ENCODE measurements at places on chromosomes 7 and 10.

DNA sequence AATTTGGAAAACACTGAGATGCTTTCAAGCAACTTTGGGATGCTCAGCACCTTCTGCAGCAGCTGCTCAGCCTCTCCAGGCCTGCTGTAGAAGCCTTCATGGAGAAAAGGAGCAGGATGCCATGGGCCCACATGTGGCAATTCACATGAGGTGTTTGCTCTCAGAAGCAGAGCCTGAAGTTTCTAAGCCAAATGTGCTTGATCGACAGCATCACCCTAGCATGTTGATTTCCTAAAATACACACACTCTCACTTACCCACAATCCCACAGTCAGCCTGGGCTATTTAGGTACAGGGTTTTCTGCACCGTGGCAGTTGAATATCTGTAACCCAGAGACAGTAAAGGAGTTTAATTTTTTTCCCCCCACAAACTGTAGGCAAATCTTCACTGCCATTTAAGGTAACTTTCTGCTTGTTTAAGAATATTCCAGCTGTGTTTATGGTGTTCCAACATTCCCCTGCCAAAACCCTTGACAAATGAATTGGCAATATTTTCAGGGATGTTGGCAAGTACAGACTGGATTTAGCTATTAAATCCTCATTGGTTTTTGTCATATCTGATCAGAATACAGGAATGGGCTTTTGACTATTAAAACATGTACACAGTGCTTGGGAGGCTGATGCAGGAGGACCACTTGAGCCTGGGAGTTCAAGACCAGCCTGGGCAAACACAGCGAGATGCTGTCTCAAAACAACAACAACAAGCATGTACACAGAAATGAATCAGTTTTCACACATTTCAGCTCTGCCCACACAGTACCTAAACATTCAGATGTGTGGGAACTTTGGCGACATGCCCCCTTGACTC is 244.2 kb downstream of the CELF2 start:
- no peak for DNase-seq

GRCh38 chr7:100175296-100175935 is 1.8 kb downstream of the GPC2 start:
- DNase-seq, result no peak

DNA sequence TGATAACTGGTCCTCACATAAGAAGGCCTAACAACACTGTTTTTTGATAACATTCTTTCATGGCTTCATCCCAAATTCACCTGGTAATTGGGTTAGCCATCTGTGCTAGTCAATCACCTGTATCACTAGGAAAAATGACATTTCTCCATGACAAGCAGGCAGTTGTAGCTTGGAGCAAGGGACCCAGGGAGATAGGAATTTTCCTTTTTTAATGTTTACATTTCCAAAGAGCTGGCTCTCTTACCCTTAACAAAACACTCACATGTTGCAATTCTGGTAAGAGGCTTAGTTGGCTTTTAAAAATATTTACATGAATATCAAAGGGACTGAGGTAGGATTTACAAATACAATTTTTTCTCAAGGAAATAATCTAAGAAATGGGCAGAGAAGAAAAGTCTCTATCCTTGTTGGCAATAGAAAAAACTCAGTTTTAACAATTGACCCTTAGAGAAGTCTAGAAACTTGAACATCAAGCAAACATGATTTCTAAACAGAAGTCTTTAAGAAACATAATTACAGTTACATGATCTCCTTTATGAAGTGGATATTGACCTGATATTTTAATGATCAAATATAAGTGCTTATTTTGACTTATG is 16.1 kb upstream of the AKR1C1 start:
- DNase-seq, result no peak

DNA sequence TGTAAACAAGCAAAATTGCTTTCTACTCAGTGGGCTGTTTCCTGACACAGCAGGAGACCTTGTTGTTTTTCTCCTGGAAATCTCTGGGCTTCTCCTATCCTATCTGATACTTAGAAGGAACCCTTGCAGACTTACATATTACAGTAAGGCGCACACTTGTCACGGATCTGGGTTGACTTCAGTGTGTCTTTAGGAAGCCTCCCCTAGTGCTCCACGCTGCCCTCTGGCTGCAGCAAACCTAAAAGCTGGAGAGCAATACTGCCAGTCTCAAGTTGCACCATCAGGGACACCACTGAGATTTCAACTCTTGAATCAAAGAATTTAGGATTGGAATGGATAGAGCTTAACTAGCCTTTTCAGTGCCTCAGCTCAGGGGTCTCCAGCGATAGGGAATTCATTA is 495.3 kb downstream of the LRMDA start:
- no peak for DNase-seq

DNA sequence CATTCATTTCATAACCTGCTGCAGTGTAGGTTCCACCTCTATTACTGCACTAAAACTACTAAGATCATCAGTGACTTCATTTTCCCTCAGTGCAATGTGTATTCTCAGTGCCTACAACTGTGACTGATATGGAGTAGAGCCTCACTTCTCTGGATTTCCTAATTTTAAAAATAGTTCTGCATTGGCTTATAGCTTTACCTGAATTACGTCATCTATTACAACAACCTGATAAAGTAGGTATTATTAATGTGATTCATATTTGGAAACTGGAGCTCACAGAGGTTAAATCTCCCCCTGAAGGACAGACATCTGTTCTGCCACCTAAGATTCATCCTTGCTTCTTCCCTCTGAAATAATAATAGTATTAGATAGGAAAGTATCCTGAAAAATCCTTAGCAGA is 70.9 kb upstream of the NOBOX start:
- DNase-seq, result no peak

DNA sequence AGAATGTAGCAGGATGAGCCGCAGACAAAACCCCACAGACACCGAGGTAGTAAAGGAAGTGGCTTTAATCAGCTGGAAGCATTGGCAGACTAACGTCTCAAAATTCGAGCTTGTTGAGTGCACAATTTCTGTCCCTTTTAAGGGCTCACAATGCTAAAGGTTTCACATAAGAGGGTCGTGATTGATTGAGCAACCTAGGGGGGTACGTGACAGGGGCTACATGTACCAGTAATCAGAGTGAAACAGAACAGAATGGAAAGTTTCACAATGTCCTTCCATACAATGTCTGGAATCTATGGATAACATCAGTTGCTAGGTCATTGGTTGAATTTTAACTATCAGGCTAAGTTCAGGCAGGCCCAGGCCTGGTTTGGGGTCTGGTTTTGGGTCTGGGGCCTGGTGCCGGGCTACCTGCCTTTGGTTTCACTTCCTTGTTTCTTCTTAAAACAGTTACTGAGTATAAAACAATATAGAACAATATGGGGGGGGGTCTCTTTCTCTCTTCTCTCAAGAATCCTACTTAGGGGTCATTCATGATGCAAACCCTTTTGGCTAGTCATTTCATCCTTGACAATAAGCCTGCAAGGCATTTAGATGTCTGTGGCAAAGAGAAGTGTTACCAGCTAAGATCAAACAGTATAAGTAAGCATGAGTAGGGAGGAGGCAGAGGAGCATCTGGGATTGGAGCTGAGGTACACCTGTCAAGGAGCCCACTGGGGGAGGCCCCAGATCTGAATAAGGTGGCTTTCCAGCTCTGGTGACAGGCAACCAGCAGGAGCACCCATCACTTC is 364.1 kb downstream of the TNS3 start:
- no peak for DNase-seq

- DNase-seq, result peak; percentile 18
Observed at GRCh38 chr10:89978081-89978480, 276.7 kb downstream of the KIF20B start.

Measured in Kasumi-1 (cell line).